ENCODE measurements at places on chromosomes 7 and 10.

DNA sequence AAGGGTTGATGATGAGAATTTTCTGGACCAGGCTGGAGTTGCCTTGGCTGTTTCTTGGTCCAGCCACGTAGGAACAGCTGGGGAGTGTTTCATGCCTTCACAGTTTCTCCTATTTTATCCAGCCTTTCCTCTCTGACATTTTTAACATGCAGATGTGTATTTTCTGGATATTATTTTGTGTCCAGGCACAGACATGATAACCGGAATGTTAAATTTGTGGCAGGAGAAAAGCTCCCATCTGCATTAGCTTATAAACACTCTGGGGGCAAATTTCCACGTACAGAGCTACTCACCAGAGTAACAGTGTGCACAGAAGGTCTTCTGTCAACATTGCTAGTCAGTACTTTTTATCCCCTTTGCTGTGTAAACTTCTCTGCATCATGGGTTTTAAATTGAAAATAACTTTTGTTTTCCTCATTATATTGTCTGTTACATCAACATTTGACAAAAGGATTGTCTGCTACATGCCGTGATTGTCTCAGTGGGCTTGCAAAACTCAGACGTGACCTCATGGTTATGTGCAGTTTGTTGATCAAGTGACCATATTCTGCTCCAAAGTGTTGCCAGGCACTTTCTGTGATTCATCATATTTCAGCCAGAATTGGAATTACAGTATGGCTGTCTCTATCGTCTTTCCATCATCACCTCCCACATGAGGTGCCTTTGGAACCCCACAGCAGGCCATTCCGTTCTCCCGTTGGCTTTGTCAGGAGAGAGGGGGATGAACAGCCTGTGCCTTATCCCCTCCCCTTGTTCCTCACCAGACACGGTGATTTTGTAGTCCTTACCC is 41.4 kb downstream of the INSYN2A start:
- DNase-seq: no peak

DNA sequence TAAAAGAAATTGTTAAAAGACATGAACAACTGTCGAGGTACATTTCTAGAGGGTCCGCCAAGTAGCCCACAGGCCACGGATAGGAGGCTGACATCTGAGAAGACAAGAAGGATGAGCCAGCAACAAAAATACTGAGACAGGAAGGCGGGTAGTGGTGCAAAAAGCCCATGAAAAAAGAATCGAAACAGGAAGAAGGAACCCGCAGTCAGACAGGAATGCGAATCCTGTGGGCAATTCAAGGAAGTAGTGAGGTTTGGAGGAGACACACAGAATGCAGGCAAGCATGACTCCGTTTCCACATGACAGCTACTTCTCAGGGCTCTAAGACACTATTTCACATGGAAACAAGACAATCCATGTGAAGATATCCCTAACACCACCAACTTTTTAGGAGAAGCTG is 125.2 kb downstream of the DOCK4 start:
- no peak for DNase-seq

- DNase-seq: no peak
Measured at GRCh38 chr7:106155027-106155426, 42.9 kb upstream of the SYPL1 start.

GRCh38 chr7:89283302-89283701 is 487.8 kb upstream of the TEX47 start:
- no peak for DNase-seq

DNA sequence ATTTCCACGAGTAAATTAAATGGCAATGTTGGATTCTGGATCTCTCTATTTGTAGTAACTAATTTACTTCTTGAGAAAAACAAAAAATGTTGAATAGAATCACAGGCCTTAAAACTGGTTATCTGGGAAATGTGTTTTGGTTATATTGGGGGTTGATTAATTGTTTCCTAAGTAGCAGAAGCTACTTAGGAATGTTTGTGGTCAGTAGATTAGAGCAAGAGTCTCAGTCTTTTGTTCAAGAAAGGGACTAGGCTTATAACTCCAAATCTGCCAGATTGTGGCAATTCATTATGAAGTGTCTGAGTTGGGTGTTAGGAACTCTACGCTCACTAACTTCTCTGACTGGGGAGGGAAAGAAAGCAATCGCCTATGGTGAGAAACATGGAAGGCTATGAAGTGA is 244.3 kb upstream of the PHYHIPL start:
- DNase-seq: no peak

All from left lobe of liver (tissue), 2 donors.